ENCODE measurements at places on chromosomes 5 and 9.

DNA sequence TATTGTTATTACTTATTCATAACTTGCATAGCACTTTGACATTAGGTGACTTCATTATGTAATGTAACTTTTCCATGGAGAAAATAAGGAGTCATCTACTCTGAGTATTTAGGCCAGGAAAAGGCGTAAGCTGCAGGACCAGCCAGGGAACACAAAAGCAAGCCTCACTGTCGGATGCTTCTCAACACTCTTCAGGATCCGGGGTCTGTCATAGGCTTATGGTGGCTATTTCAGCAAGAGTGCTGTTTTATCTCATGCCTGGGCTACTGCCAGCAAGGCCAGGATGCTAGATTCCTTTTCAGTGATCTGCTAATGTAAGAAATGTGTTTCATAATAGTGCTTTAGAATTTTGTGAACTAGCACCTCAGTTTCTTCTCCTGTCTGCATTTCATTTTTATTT lies 162.4 kb downstream of the CHSY3 start:
- DNase-seq: no peak

DNA sequence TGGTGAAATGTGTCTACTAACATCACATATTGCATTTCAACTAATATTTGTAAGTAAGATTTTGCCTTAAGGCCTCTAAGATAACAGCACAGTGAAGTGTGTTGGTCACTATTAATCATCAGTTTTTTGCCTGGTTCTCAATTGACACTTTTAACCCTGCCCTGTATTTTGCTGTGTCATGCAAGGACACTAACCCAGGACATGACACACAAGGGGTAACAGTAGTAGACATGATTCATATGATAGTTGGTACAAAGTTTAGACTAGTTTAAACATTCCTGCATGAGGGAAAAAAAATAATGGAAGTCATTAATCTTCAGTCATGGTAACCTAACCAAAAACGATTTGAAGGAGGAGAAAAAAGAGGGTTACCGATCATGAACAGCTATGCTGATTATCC lies 207.0 kb downstream of the DEPDC1B start:
- no peak for DNase-seq

- DNase-seq: no peak
Observed at GRCh38 chr5:35237580-35238376, 7.5 kb upstream of the PRLR start.

DNA sequence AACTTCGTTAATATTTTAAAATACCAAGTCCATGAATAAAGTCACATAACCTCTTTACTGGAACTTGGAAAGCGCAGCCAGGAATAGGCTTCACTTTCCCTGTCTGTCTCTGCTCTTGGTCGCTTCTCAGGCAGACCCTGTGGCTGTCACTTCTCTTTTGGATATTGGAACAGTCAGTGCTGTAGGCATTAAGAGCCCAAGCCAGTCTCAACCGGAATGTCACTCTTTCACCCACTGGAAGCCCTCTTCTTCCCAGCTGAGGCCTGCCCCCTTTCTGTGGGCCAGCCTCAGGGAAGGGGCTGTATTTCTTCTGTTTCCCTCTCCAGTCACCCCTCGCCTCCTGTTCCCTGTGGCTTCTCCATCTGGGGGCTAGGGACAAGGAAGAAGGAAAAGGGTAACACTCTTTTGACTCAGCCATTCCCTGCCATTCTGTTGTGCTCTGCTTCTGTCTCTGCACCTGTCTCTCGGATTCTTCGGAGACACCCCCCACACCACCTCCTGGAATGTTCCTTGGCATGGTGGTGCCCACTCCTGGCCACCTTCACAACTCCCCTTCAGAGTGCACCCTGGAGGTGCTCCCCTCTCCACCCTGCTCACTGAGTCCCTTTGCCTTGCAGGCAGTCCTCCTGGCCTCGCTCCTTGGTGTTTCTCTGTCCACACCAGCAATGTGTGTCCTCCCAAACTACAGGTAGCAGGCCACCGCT lies 103.4 kb downstream of the TRIO start:
- no peak for DNase-seq

DNA sequence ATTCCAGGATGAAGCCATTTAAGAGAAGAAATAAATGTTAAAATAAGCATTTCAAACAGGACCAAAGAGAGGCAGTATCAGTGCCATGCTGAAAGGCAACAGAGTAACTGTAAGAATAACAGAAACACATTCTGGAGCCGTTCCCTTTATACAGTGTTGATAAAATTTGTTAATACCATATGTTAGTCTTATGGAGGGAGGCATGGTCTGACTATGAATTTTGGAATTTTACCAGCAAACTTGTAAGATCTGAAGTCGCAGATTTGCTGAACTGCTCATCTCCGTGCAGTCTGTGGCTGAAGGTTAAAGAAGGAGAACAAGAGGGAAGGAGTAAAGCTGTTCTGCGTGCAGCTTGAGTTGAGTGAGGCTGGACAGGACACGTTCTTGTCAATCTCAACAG lies 508.4 kb downstream of the NFIB start:
- DNase-seq: no peak

DNA sequence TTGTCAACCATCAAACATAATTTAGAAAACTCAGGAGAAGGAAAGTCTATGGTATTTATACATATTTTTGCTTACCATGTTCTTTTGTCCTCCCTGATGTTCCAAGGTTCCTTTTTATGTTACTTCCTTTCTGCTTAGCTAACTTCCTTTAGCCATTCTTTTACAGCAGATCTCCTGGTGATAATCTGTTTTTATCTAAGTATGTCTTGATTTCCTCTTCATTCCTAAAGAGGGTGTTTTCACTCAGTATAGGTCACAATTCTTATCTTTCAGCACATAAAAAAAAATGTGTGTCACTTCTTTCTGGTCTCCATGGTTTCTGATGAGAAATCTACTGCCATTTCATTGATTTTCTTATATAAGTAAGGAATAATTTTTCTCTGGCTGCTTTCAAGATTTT lies 384.4 kb upstream of the PDE4D start:
- no peak for DNase-seq

DNA sequence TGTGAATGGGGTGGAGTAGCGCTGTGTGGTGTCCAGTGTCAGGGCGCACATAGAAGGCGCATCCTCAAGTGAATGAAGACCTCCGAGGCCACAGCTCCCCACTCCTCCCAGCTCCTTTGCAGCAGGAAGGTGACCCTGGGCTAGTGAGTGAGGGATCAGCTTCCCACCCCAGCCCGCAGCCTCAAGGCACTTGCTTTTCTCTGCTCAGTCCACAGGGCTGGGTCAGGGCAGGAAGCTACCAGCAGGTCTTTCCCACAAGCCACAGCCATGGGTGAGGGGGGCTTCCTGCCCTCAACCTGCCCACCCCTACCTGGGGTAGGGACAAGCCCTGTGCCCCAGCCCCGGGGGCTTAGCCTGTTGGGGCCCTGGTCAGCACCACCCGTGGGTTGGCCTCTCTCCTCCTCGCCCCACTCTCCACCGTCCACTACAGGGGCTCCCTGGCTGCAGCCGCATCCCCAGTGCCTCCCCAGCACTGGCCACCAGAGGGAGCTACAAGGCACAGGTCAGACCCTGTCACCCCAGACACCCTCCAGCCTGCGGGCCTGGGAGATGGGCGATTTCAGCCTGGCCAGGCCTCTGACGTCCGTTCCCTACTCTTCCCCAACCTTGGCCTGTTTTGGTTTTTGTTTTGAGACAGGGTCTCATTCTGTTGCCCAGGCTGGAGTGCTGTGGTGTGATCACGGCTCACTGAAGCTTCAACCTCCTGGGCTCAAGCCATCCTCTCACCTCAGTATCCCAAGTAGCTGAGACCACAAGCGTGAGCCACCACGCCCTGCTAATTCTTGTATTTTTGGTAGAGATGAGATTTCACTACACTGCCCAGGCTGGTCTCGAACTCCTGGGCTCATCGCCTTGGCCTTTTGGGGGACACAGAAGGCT lies 1.3 kb upstream of the ABCA2 start:
- DNase-seq: peak; percentile 70

GRCh38 chr9:126805554-126806262 lies 868 bp downstream of the ZBTB43 start:
- DNase-seq: peak; percentile 89

DNA sequence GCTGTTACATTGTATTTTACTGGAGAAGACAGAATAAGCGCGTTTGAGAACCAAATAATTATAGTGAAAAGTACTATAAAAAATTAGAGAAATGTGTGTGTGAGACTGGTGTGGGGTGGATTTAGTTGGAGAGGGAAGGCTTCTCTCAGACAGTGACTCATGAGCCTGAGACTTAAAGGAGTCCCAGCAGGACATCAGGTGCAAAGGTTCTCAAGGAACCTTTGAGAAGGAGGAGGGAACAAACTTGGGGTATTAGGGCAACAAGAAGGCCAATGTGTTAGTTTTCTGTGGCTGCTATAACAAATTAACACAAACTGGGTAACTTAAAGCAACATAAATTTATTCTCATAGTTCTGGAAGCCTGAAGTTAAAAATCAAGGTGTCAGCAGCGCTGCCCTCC lies 4.9 kb downstream of the DDX4 start:
- DNase-seq: no peak

GRCh38 chr5:23466401-23466912 lies 41.0 kb upstream of the PRDM9 start:
- DNase-seq: no peak

DNA sequence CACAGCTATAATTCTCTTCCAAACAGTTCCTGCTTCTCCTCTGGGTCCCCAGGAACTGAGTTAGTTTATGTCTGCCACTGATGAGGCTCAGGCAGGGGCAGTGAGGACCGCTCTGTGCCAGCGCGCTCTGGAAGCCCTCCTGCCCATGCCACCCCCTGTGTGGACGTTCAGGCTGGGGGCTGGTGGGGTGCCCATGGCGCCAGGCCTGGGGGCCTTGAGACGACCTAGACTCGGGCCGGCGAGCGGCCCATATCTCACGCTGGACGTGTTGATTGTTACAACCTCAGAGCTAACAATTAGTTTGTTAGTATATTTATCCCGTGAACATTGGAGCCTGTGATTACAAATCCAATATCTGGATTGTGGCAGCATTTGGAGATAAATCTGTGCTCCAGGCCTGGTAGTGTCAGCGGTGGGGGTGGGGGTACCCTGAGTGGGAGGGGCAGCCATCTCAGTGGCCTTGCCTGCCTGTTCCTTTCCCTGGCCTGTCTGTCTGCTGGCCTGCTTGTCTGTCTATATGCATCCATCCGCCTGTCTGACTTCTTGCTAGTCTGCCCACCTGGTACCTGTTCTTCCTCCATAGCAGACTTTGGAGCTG lies 256.5 kb upstream of the MVB12B start:
- no peak for DNase-seq

- no peak for DNase-seq
Observed at GRCh38 chr5:77235846-77236721, 25.6 kb downstream of the PDE8B start.

GRCh38 chr5:78550891-78551290 lies 97.7 kb downstream of the LHFPL2 start:
- DNase-seq: no peak

DNA sequence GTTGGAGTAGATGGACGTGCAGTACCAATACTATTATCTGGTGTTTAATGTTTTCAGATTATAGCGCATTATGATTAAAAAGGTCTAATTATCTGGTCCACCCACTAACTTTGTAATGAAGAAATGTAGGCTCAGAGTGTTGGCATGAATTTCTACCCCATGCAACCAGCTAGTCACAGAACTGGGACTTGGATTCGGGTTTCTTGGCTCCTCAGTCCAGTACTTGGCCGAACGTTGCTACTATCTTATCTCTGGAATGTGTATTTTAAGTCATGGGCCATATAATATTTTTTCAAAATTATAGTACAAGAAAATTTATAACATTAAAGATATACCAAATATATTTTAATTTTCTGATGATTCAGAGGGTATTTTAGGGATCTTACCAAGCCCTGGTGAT lies 657.5 kb upstream of the DMAC1 start:
- no peak for DNase-seq

- peak; percentile 68 for DNase-seq
Observed at GRCh38 chr5:115209279-115209678, 39.6 kb upstream of the TRIM36 start.

GRCh38 chr5:37619353-37619752 lies 220.5 kb downstream of the GDNF start:
- DNase-seq: no peak

DNA sequence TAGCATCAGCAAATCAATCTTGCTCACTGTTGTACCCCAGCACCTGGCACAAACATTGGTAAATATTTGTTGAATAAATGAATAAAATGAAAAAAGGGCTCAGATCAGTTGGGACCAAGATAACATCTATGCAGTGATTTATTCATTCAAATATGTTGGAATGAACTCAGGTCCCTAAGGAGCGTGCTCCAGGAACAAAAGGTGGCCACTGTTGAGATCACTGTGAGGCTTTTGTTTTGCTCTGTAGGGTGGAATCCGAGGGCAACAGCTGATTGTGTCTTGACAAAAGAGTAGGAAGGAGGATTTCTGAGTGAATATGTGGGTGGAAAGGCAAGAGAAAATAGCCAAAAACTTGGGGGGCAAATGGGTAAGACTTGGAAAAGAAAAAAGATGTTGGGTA lies 89.7 kb downstream of the PPP2R2B start:
- DNase-seq: no peak

DNA sequence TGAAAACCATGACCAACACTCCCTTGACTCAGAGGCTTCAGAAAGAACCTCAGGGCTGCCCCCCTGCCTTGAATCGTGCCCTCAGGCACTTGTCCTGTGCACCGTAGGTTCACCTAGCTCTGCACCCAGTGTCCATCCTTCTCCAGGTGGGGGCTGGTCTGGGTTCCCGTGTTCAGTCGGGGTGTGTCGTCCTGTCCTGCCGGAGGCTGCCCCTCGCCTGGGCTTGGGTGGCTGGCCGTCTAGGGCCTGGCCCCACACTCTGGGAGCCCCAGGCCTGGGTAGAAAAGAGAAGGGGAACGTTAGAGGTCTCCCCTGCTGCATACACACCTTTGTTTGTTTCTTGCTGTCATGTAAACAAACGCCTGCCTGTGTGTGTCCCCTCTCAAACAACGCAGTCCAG lies 29.3 kb downstream of the CATSPER3 start:
- DNase-seq: no peak

- no peak for DNase-seq
Observed at GRCh38 chr9:14451949-14452348, 138.0 kb upstream of the NFIB start.

DNA sequence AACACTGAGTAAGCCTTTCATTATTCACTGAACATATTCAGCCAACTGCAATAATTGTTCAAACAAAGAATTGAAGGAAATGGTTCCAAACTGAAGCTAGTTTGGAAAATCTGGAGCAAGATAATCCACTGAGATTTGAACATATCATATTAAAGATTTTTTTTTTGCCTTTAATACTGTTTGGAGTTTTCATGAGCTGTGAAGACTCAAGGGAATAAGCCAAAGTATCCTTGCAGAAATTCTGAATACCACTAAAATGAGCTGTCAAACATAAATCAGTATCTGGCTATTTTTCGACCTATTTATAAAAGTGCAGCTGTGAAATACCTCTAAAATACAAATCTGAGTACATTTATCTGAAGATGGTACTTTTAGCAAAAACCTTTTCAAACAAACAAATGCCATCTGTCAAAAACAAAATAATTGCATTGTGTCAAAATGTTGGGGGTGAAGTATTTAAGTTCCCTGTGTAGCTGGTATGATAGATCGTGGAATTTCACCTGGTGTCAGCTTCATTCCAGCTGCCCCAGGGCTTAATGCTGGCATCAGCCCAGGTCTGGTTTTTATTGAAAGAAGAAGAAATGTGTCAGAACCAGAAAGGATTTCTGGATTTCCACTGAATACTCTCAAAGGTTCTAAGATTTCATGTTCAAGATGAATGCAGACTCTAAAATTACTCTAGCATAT lies 149.0 kb upstream of the GRAMD2B start:
- DNase-seq: no peak

- no peak for DNase-seq
Observed at GRCh38 chr9:133379153-133380086, 3.3 kb downstream of the STKLD1 start.

Measured in CD4-positive, alpha-beta T cell treated with Interleukin-15 for 1 hour (primary cell).